ENCODE measurements at places on chromosomes 7 and 10.

DNA sequence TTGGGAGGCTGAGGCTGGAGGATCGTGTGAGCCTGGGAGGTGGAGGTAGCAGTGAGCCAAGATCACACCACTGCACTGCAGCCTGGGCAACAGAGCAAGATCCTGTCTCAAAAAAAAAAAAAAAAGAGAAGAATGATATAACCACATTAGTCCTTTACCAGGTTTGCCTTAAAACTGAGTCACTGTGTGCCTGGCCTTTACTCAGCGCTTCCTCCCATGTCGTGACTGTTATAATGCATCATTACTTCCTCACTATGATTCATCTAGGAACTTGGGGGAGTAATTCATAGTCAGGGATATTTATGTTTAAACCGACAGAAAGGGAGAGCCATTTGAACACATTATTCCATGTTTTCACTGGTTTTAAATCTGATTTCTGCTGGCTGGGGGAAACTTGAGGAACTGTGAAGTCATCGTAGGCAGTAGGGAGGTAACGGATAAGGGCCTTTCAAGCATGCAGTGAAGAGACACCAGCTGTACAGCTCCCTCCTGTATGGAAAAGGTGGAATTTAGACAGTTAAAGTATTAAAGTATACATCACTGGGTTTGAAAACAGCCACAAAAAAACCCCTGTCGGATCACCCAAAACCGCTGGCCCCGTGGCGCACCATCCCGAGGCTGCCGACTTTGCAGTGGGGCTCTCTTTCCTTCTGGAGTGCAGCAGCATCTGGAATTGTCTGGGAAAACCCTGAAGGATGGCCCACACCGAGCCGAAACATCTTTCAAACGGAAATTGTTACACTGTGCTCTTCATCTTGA is 119.8 kb downstream of the NKX6-2 start:
- DNase-seq: no peak

DNA sequence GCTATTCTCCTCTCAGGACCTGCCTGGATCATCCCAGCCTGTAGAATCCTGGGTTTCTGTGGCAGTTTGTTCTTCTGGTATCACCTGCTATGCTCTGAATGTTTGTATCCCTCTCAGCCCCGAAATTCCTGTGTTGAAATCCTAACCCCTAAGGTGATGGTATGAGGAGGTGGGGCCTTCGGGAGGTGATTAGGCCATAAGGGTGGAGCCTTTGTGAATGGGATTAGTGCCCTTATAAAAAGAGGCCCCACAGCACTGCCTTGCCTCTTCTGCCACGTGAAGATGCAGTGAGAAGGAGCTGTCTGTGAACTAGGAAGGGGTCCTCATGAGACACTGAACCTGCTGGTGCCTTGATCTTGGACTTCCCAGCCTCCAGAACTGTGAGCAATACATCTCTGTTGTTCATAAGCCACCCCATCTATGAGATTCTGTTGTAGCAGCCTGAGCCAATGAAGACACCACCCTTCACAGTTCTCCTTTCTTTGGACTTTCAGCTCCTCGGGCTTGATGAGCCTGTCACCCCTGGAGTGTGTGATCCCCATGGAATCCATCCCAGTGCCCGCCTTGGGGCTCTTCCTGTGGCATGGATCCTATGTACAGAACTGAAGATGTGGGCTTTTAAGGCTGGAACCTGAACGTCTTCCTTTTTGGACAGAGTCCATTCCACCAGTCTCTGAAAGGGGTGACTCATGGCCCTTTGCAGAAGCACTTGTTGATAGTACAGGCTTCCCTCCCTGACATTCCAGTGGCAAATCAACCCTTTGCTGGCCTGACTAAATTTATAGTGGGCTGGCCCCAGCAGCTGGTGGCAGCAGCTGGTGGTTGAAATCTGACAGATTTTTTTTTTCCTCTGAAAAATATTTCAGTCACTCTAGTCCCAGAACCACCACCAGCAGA is 138.0 kb downstream of the TACC2 start:
- no peak for DNase-seq

GRCh38 chr7:117562759-117563158 is 82.9 kb downstream of the CFTR start:
- DNase-seq: no peak

DNA sequence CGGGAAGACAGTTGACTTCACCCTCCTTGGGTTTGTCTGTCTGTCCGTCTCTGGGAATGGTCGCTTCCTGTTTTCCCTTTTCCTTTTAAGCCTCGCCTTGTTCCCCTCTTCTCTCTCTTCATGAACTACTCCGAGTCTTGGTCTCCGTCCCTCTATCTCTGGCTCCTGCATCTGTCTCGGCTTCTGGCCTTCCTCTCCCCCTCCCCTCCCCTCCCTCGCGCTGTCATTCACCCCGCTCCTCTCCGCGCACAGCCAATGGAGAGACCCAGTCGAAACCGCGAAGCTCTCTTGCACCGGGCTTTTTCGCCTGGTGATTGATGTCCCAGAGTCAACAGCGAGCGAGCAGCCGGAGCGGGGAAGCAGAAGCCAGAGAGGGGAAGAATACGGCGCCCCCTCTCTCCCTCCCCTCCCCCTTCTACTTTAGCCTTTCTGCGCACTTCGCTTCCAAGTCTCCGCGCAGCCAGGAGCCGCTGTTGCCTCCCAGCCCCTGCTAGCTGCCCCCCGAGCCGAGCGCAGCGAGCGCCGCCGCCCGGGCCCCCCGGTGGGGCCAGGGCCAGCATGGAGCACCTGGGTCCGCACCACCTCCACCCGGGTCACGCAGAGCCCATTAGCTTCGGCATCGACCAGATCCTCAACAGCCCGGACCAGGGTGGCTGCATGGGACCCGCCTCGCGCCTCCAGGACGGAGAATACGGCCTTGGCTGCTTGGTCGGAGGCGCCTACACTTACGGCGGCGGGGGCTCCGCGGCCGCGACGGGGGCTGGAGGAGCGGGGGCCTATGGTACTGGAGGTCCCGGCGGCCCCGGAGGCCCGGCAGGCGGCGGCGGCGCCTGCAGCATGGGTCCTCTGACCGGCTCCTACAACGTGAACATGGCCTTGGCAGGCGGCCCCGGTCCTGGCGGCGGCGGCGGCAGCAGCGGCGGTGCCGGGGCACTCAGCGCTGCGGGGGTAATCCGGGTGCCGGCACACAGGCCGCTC is at the start of gene TLX1:
TSS of gene TLX1 (plus strand) at position 317 of the 978 bp plus-strand sequence. CDS start at position 559, 242 bp downstream.
- no peak for DNase-seq

- DNase-seq: no peak
Observed at GRCh38 chr10:119642556-119643111, 8.5 kb upstream of the BAG3 start.

- DNase-seq: no peak
Observed at GRCh38 chr10:6618340-6618739, 38.3 kb upstream of the PRKCQ start.

DNA sequence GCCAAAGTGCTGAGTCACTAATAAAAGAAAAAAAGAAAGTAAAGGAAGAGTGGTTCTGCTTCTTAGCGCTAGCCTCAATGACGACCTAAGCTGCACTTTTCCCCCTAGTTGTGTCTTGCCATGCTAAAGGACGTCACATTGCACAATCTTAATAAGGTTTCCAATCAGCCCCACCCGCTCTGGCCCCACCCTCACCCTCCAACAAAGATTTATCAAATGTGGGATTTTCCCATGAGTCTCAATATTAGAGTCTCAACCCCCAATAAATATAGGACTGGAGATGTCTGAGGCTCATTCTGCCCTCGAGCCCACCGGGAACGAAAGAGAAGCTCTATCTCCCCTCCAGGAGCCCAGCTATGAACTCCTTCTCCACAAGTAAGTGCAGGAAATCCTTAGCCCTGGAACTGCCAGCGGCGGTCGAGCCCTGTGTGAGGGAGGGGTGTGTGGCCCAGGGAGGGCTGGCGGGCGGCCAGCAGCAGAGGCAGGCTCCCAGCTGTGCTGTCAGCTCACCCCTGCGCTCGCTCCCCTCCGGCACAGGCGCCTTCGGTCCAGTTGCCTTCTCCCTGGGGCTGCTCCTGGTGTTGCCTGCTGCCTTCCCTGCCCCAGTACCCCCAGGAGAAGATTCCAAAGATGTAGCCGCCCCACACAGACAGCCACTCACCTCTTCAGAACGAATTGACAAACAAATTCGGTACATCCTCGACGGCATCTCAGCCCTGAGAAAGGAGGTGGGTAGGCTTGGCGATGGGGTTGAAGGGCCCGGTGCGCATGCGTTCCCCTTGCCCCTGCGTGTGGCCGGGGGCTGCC is at the start of gene IL6:
TSS of gene IL6 (plus strand) at position 294 of the 807 bp plus-strand sequence. CDS start at position 357, 63 bp downstream.
- no peak for DNase-seq
